ENCODE measurements at places on chromosomes 3 and 15.

DNA sequence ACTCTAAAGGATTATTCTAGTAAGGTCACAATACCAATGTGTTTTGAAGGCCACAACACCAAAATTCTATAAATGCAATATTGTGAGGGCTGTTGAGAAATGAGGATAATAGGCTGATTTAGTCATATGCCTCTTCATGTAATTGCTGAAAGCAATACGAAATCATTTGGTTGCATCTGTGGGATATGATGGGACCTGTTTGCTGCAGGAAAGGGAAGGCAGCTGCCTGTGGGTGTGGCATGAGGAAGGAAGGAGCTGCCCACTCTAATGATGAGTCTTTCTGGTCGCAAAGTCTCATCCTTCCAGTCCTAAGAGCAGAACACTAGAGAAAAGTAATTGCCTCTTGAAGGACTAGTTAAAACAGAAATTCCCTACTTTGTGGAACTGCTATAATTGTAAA lies 245.3 kb upstream of the ZPLD1 start:
- no peak for DNase-seq

GRCh38 chr3:3074551-3075257 lies 35.5 kb downstream of the IL5RA start:
- no peak for DNase-seq

- no peak for DNase-seq
Observed at GRCh38 chr15:77859491-77860060, 217.9 kb downstream of the TBC1D2B start.

DNA sequence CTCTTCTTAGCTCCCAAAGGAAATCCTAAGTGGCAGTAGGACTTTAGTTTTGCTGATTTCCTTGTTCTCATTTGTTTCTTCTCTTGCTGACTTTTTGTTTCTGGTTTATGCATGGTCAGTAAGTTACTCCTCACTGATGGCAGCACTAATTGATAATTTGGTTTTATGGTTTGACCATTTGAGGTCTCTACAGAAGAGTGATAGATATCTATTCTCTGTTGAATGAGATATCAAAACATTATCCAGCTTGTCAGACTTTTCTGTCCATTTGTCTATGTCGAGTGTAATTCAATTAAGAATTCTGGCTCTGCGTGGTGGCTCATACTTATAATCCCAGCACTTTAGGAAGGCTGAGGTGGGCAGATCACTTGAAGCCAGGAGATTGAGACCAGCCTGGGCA lies 84.5 kb upstream of the PLXND1 start:
- no peak for DNase-seq

- no peak for DNase-seq
Observed at GRCh38 chr15:36757189-36757814, 177.9 kb downstream of the CDIN1 start.
